ENCODE measurements at places on chromosomes 7 and 10.

GRCh38 chr7:115135146-115135545 lies 213.3 kb downstream of the MDFIC start:
- DNase-seq: no peak

- DNase-seq: no peak
These were observed 15.6 kb downstream of the CXCL12 start for GRCh38 chr10:44369296-44369695.

GRCh38 chr10:50470345-50470744 lies 153.4 kb downstream of the SGMS1 start:
- DNase-seq: no peak

DNA sequence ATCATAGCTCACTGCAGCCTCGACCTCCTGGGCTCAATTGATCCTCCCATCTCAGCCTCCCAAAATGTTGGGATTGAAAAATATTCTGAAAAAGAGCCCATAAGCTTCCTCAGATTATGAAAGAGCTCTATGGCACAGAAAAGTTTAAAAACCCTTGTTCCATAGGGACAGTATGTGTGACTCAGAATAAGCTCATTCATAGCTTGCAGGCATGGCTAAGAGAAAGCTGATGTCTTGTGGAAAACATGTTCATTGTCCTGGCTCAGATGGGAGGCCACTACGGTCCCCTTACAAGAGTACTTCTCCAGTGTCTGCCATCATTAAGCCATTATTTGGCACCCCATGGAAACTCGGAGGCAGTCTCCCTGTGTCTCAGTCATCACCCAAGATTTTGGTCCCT lies 64.0 kb downstream of the CCDC3 start:
- no peak for DNase-seq

- DNase-seq: no peak
These were observed 110.0 kb upstream of the SHH start for GRCh38 chr7:155922067-155922816.

- no peak for DNase-seq
These were observed 109.3 kb upstream of the NANOS1 start for GRCh38 chr10:118920206-118920605.

DNA sequence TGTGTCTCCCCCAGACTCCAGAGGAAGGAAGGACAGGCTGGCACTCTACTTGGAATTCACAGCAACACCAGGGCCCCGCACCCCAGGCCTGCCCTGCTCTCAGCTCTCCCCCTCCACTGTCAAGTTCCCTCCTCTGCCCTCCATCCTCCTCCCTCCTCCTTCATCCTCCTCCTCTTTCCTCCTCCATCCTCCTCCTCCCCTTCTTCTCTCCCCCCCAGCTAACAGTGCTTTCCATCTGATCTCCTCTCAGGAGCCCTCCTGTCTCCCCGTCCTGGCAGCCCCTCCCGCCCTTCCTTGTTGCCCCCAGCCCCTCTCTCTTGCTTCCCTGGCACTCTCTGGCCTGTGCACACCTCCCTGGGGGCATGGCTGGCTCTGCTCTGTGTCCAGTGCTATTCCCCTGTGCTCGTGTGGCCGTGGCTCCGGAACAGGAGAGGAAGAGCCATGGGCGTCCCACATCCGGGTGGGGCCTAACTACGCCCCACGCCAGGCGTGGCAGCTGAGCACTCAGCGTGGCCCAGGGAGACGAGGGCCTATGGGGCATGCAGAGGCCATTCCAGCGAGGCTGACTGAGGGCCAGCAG lies 64.2 kb downstream of the PWWP2B start:
- no peak for DNase-seq

GRCh38 chr7:158449266-158449665 lies 138.4 kb downstream of the PTPRN2 start:
- DNase-seq: no peak

DNA sequence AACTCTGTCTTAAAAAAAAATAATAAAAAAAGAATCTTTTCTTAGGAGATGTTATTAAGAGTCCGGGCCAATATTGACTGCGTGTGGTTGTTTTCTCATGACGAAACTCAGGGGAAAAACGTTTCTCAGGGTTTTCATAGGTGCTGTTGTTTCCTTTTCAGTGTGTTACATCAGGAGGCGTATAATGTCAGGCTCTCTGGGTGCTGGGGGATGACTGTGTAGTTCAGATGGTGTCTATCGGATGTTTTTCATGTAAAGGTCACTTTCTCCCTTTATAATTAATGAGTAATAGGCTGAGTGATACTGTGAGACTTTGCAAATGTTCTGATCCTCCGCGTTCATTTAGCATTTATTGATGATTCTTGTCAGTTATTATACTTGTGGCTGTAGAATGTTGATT lies 84.1 kb downstream of the TAF3 start:
- no peak for DNase-seq

DNA sequence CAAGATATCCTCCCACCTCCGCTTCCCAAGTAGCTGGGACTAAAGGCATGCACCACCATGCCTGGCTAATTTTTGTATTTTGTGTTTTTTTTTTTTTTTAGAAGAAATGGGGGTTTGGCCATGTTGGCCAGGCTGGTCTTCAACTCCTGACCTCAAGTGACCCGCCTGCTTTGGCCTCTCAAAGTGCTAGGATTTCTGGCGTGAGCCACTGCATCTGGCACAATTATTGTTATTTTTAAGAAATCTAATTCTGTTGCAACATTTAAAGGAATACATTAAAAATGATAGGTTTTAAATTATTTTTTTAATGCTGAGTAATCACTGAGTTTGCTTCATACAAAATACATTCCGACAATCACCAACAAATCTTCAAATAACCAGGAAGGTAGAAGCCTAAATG lies 178.1 kb upstream of the SEMA3E start:
- no peak for DNase-seq

GRCh38 chr7:128968624-128969023 lies 30.9 kb downstream of the IRF5 start:
- DNase-seq: no peak

DNA sequence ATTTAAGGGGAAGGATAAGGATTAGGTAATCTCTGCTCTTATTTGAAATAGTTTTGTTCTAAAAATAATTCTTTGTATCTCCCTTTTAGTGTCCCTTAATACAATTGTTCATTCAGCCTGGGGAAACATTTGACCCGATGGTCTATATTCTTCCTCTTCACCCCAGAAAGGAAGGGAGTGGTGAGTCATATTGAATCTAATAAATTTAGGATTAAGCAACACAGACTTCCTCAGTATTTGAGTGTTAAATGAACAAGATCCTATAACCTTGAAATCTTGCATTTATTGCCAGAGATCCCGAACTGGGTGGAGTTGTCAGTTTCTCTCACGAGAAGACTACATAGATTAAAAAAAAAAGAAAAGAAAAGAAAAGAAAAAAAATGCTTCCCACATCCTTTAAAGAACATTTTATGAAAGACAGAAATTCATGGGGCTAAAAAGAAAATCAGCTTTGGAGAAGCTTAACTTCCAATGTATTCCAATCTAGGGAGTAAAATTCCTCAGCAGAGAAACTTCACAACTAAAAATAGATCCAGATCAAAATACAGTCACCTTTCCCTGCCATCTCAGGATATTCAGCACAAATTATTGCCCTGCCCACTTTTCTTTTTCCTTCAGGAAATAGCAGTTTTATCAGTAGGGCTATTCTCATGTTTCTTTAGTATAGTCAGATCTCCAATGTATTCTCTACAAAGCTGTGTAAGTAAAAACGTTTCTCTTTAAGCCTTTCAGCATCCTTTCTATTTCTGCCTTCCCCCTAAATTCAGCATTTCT lies 82.2 kb downstream of the SEMA3D start:
- no peak for DNase-seq

GRCh38 chr10:89217057-89217990 lies 10.2 kb upstream of the CH25H start:
- DNase-seq: peak; percentile 18

DNA sequence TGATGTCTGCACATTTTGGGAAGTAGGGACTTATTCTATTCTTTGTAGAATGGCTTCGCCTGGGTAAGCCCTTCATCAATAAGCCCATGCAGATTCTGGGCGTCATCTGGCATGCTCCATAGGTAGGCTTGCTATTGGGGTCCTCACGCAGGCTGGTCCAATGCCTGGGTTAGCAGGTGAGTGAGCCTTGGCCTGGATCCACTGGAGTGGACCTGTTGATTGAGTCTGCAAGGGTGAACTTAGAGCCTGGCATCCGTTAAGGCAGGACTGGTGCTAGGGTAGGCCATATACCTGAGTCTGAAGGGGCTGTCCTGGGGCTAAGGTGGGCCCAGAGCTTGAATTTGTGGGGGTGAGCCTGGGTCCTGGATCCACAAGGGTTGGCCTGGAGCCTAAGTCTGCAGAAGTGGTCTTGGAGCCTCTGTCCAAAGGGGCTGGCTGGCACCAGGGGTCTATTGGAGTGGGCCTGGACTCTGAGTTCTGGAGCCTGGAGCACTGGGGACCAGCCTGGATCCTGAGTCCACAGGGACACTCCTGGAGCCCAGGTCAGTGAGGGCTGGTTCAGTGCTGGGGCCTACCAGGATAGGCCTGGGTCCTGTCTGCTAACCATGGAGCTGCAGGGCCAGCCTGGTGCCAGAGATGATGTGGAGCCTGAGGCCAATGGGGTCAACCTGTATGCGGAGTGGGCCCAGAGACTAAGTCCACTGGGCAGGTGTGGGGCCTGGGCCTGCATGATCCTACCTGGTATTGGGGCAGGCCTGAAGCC lies 297.7 kb downstream of the PTPRN2 start:
- DNase-seq: no peak

DNA sequence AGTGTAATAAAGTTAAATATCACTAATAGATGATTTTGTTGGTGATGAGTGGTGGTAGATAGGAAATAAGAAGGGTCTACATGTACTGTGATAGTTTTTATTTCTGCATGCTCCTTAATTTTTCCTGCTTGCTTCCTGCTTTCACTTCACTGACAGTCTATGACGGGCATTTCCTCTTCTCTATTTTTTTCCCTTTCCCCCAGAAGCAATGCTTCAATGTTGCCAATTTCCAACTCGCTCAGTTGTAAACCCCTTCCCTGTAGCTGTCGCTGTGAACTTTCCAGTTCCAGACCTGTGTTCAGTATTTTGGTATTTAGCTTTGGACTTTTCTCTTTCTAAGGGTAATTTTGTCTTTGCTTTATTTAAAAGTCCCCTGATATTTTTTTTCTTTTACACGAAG lies 123.5 kb upstream of the AGR3 start:
- no peak for DNase-seq

DNA sequence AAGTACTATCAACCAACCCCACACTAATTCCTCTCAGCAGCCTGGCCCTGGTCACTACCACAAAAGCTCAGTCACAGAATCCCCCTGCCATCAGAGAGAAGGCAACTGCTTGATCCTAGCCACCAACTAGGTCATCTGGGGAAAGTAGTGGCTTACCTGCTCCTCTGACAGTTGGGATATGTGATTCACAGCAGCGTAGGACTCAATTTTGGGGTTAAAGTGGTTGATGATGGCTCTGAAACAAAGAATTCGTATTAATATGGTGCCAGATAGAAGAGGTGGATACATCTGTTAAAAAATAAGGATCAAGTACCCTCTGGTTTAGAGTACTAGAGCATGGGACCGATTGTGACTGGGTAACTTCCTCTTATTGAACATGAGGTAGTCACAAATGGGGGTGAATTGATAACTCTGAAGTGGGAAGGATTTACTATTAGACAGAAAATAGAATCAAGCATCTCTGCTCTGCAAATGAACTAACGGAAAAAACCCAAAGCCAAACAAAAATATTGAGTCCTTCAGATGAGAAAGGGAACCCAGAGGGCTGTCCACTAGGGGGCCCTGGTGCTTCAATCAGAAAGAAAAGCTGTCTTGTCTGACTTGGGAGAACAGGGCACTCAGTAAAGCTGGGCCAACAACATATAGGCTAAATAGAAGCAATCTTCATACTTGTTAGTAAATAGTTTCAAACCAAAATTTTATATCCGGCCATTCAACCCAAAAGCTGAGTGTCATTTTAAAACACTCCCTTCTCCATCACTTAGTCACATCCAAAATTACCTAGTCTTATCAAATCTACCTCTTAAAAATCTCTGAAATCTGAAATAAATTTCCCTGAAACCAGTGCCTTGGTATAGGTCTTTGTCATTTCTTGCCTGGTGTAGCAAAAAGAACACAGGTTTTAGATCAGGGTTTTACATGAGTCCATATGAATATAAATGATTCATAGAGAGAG lies 45.9 kb upstream of the KCNIP2 start:
- DNase-seq: peak; percentile 72

DNA sequence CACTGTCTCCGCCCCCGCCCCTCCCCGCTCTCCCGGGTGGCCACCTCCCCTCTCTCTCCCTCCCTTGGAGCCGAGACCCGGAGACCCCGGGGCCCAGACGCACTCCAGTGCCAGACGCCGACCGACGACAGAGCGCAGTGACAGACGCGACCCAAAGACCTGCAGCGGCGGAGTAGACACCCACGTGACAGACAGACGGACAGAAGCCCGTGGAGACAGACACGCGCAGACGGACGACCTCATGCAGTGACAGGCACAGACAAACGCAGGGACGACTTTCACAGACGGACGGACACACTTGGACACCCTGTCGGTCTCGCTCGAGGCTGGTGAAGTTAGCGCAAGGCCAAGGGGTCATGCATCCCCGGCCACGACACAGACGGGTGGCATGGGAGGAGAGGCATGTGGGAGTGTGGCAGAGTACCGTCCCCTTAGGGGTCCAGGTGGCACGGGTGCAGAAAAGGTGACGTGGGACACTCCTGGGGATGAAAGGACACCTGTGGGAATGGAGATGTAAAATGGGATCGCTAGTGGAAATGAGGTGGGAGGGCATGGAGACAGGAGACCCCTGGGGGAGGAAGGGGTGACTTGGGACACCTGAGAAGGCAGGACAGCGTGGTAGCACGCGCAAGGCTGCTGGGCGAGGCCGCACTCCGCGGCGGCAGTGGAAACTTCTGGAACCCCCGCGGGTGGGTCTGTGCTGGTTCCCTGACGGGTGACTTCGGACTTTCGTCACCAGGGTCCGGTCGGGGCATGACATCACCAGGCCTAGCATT lies 456 bp upstream of the ACHE start:
- no peak for DNase-seq

- DNase-seq: no peak
These were observed 97.7 kb downstream of the DNMBP start for GRCh38 chr10:99912041-99912440.

GRCh38 chr10:78478919-78479318 lies 445.3 kb downstream of the RPS24 start:
- DNase-seq: no peak
